ENCODE measurements at places on chromosomes 1 and 21.
A peak's percentile ranks its signal among the peaks of the same experiment; 100 is the strongest.

DNA sequence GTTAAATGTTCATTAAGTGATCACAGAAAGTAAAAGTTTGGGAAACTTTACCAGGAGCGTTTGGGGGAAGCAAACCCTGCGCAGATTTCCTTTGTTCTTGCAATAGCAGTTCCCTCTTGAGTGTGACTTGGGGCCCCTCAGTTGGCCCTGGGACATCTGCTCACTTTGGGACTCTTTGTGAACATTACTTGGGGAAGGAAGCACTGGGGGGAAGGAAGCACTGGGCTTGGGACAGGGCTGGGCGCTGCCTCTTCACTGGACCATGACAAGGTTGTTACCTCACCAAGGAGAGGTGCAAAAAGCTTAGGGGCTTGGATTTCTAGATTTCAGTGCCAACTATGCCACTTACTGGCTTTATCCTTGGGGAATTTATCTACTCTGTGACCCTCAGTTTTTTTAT lies 63.5 kb downstream of the ETS2 start:
- DNase-seq, result no peak

- no peak for DNase-seq
Measured at GRCh38 chr1:91555074-91555730, 54.6 kb downstream of the CDC7 start.

DNA sequence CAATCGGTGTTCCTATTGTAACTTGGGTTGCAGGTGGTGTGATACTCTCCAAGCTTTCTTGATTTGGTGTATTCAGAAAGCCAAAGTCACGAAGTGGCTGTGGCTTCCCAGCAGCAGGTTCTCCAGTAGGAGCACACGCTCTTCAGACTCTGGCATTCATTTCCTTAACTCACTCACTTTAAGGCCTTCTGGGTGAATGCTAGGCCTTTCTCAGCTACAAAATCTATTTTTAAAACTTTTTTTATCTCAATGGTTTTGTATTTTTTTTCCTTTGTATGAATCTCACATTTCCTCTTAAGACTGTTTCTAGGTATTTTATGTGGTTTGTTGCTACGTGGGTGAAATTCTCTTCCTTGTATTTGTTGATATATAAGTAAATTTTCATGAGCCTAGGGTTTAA lies 22.9 kb upstream of the PKN2 start:
- no peak for DNase-seq

DNA sequence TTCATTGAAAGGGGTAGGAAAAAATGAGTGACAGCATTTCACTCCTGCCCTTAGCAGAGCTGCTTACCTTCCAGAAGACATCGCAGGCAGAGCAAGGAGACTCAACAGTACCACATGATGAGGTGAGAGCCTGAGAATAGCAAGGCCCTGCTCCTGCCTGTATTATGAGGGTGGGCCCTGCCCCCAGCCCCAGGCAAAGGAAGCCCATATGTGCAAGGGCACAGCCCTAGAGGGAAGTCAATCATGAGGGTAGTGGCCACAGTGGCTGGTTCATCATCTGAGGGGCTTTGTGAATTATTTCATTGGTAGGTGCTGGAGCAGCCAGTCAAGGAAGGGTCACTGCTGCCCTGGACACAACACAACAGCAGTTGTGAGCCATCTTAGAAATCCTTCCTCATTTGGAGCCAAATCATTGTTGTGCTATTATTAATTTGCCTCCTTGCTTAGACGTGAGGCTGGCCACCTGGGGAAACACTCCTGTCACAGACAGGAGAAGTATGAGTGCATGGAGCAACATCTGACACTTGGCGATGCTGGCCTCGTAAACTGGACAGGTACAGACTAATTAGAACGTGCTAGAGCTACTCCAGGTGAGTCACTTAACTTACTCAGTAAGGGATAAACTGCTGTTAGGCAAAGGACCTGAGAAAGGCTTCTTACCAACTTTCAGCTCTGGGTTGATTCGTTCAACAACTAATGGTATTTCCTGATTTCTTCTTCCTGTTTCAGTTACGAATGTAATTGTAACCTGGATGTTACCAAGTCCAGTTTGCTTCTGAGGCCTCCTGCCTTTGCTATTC lies 22.7 kb upstream of the ACBD6 start:
- no peak for DNase-seq

DNA sequence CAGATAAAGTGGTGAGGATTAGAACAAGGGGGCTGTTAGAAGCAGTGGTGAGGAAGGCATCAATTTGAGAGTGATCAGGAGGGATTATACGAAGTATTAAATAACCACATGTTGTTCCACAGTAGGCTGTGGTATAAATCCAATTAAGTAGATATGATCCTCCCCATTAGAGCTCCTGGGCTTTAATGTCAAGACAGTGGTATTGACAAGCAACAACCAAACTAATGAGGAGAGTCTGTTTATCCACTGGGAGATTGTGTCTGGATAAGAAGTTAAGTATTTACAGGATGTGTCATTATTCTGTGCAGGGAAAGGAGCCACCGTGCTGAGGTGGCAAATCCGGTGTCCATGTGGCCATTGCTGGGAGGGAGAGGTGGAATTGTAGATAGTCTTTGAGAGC lies 5.8 kb downstream of the ACTN2 start:
- DNase-seq, result no peak

GRCh38 chr1:1157426-1157913 lies 16.2 kb upstream of the TTLL10 start:
- DNase-seq, result peak; percentile 75

GRCh38 chr1:219427989-219428388 lies 184.9 kb downstream of the ZC3H11B start:
- DNase-seq, result no peak

- no peak for DNase-seq
Measured at GRCh38 chr1:20072771-20073170, 2.8 kb downstream of the PLA2G5 start.

- DNase-seq, result no peak
Measured at GRCh38 chr1:203167913-203168200, 7.8 kb downstream of the MYBPH start.

- DNase-seq, result no peak
Measured at GRCh38 chr21:37762606-37763005, 153.7 kb downstream of the KCNJ6 start.

DNA sequence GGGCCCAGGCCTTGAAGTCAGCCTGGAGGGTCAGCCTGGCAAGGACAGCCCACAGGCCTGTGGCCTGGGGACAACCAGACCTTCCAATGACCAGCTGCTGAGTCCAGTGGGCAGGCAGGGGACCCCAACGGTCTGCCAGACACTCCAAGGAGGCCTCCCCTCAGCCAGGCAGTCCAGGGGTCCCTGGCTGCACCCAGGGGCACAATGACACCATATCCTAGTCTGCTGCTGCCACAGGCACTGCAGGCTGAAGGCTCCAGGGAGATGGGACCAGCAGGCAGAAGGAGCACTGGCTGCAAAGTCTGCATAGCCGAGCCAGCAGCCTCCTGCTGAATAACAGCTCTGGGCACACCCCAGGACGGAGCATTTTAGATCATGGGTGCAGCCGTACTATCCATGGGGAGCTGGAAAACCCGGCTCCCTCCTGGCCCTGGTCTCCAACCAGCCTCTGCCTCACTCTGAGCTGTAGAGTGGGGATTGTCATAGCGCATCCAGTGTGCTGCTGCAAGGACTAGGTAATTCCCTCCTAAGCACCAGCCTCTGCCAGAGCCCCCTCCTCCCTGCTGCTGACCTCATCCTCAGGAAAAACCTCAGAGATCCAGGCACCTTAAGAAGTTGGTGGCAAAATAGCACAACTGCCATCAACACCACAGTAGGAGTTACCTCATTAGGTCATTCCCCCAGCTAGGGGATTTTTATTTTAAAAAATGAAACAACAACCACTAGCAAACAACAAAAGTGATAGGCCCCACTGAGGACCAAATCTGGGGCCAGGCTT lies 4.8 kb upstream of the LAPTM5 start:
- DNase-seq, result no peak

GRCh38 chr1:178470411-178470960 lies 26.3 kb downstream of the CLEC20A start:
- DNase-seq, result no peak

DNA sequence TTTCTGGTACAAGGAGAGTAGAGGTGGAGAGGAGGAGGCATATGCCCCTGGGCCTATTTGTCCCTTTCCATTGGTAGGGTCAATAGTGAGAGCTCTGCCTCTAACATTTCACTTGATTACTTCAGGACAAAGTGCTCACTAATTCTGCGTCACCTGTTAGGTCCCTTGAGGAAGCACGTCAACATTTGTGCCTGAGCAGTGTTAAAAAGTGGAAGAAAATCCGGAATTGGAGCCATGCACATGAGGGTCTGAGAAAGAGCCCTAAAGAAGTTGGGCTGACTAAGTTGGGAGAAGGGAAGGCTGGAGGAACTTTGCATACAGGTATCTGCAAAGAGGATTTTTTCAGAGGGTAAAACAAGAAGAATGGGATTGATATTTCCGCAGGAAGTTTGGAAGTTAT lies 1.9 kb downstream of the SLC25A44 start:
- DNase-seq, result no peak

GRCh38 chr1:154572468-154573167 lies 5.0 kb downstream of the CHRNB2 start:
- DNase-seq, result no peak

DNA sequence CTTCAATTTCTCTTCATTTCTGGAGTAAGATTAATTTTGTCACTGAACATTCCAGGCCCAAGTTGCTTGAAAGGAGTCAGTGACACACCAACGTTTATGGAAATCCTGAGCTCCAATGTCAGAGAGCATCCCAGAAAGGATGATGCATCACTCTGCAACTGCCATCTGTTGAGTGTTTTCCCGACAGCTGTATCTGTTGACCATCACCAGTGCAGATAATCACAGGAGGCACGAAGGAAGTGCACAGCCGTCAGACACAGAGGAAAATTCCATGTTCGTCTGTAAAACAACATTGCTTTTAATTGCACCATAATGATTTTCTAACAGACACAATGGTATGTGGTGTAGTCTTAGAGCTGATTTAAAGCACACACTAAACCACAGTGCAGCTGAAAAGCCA lies 376.7 kb upstream of the ADGRL2 start:
- no peak for DNase-seq

GRCh38 chr1:219090607-219091006 lies 83.1 kb upstream of the LYPLAL1 start:
- DNase-seq, result no peak

DNA sequence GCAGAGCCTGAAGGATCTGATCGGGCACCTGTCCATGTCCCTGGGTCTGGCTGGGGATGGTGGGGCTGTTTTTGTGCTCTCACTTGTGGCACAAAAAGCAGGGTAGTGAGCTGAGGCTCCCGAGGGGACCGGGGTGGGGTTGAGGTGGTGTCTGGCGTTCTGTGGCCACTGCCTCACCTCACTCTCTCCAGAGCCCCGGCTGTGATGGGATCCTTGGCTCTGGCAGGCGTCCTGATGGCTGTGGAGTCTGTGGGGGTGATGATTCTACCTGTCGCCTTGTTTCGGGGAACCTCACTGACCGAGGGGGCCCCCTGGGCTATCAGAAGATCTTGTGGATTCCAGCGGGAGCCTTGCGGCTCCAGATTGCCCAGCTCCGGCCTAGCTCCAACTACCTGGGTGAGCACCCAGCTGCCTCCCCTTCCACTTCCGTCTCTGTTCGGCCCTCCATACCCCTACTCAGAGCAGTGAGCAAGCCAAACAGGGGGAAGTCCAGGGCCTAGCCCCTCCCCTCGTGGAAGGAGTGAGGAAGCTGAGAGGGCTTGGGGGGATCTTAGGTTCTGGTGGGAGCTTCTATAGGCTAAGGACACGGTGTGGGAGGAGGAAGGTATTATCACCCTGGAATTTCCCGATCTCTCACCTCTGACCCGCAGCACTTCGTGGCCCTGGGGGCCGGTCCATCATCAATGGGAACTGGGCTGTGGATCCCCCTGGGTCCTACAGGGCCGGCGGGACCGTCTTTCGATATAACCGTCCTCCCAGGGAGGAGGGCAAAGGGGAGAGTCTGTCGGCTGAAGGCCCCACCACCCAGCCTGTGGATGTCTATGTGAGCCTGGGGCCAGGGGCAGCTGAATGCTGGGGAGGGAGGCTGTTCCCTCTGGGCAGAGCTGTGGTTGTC lies 7.0 kb downstream of the ADAMTSL4 start:
- DNase-seq, result no peak

- no peak for DNase-seq
Measured at GRCh38 chr21:32735524-32735923, 7.7 kb upstream of the SYNJ1 start.

DNA sequence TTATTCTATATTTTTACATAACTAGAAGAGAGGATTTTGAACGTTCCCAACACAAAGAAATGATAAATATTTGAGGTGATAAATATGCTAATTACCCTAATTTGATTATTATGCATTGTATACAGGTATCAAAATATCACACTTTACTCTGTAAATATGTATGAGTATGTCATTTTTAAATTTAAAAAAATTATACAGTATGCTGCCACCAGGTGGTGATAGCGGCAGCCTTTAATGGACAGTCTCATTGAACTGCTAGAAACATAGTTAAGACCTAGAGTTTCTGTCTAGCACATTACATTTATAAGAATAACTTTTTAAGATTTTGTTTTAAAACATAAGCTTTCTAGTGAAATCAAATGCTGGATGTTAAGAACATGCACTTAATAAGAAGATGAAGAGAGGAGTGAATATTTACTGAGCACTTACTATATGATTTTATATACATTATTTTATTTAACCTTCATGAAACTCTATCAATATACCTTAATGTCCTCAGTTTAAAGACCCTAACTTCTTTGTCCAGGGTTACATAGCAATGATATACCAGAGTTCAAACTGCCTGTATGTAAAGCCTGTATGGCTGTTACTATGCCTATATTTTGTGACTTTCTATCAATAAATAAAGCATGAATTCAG lies 207.1 kb downstream of the NUF2 start:
- DNase-seq, result no peak

DNA sequence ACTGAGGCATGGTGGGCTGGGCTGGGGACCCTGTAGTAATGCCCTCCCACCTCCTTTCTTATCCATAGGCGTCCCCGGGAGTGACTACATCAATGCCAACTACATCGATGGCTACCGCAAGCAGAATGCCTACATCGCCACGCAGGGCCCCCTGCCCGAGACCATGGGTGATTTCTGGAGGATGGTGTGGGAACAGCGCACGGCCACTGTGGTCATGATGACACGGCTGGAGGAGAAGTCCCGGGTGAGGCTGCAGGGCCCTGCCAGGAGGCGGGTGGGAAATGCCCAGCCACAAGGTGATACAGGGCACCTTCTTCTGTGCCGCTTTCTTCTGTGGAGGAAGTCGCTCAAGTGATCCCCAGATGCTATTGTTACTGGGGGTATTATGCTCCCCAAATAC lies 32.3 kb upstream of the KDM4A start:
- no peak for DNase-seq

GRCh38 chr21:39452207-39452969 lies 618 bp downstream of the SH3BGR start:
- no peak for DNase-seq

GRCh38 chr1:198241553-198241952 lies 84.8 kb downstream of the NEK7 start:
- DNase-seq, result no peak

DNA sequence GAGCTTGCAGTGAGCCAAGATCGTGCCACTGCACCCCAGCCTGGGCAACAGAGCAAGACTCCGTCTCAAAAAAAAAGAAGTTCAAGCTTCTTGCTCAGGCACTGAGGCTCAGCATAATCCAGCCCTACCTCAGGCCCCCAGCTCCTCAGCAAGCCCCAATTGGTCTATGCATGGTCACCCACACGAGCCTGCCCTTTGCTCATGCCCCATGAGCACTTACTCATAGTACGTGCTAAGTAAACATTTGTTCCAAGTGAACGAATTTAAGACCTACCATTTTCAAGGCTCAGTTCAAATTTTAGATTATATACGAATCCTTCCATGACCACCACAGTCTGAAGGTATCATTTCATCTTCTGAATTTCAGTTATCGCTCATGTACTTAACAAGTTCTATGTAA lies 4.3 kb downstream of the PDZK1 start:
- DNase-seq, result no peak

GRCh38 chr1:219340796-219341195 lies 167.1 kb downstream of the LYPLAL1 start:
- no peak for DNase-seq

GRCh38 chr1:68770817-68771216 lies 273.9 kb upstream of the DEPDC1 start:
- DNase-seq, result no peak
